Activated T-helper 1 cell treated with anti-CD3 and anti-CD28 coated beads, Interleukin-2, amount 50 U/mL, for 16 hours (primary cell): ENCODE measurements at places on chromosomes 11 and 22.

GRCh38 chr11:28107191-28107749 is 686 bp downstream of the KIF18A start:
- no peak for DNase-seq

GRCh38 chr11:96154802-96155520 is 188.0 kb downstream of the MAML2 start:
- DNase-seq = no peak

DNA sequence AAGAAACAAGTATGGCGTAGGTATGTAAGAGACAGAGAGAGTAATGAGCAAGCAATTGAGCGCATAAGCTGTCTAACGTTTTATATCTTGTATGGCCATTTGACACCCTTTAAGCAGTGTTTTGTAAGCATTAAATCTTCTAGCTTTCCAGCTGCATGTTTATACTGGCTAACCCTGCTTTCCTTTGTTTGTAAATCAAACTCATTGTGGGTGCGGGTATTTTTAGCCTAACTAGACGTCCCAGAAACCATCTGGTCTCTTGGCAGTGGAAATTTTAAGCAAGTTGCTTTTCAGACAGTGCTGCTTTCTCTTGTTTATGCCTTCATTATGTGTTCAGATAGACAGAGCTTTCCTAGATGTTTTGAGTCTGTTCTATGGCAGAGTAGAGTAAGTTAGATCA is 73.5 kb downstream of the RNF169 start:
- no peak for DNase-seq

DNA sequence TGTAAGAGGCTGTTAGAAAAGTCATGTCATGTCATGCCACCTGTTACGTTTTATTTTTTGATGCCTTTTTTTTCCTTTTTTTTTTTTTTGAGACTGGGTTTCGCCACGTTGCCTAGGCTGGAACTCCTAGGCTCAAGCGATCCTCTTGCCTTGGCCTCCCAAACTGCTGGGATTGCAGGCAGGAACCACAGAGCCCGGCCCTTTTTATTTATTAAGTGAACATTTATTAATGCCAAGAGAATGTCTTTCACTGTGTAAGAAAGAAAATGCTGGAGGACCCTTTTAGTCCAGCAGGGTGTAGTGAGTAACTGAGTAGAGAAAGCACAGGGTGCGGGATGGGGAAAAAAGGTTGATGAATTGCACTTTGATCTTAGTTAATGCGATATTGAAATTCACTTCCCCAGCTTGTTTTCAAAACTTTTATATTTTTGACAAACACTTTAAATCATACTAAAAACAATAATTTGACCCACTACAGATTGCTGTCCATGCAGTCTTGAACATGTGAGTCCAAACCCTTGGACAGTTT is 2.3 kb upstream of the XBP1 start:
- DNase-seq = no peak

DNA sequence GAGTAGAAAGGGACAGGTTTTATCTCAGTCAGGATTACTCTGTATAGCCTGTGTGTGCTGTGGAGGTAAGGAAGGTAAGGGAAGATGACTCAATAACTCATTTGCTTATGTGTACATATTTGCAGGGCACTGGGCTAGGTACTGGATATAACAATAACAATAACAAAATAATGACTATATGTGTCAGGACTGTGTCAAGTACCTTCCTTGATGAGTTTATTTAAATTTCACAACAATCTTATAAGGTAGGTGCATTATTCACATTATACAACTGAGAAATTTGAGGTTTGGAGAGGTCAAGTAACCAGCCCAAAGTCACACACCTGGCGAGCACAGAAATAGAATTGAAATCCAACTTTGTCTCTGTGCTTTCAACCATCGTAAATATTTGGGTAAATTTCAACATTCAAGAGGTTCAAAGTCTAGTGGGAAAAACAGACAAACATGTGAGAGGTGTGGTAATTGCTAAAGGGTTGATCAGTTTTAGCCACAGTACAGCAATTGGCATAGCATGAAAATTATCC is 131.8 kb downstream of the APIP start:
- DNase-seq = no peak

GRCh38 chr11:73266646-73267020 is 5.5 kb upstream of the P2RY6 start:
- DNase-seq = no peak

- no peak for DNase-seq
Observed at GRCh38 chr11:68691402-68691784, 7.0 kb downstream of the GAL start.

DNA sequence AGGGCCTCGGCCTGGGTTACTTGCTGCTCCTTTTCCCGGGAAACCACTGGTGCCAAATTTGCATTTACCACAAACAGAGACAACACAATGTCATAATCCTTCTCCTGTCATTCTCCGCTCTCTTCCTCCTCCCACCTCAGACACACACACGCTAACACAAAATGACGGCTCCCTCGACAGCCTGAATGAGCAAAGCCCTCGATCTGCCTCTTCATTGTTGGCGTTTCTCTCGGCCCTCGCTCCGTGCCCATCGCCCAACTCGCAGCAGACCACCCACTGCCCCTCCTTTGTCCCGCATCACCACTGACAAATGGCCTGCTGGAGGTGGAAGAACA is 12.5 kb upstream of the TCF20 start:
- no peak for DNase-seq

DNA sequence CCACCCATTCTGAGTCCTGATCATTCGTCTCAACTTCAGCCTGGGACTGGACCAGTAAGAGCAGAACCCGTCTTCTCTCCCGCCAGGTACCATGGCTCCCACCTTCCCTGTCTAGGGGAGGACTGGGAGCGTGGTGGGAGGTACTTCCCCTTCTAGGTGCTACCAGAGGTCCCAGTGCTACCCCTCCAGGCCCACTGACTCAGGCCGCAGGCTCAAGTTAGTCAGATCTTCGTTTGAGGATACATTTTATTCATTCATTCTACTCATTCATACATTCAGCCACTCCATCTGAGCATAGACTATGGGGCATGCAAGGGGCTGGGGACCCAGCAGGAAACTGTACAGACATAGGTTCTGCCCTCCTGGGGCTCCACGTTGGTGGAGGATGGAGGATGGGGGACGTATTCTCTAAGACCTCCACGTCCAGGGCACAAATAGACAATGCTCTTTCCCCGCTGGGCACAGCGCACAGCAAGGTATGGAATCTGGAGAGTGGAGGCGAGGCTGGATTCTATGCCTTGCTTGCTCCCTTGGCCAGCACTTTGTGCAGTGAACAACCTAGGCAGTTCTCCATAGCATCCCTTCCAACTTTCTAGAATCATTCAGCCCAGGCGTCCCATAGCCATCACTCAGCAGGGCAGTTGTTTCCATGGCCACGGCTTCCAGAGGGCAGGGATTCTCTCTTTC is 1.0 kb upstream of the RAB3IL1 start:
- no peak for DNase-seq

GRCh38 chr11:22133776-22134175 is 59.1 kb upstream of the ANO5 start:
- DNase-seq = no peak
